Activated CD4-positive, alpha-beta T cell treated with anti-CD3 and anti-CD28 coated beads, Interleukin-2, amount 10 ng/mL, durations not matched to agents 7 days and 5 days (primary cell): ENCODE measurements at places on chromosomes 11 and 22.

DNA sequence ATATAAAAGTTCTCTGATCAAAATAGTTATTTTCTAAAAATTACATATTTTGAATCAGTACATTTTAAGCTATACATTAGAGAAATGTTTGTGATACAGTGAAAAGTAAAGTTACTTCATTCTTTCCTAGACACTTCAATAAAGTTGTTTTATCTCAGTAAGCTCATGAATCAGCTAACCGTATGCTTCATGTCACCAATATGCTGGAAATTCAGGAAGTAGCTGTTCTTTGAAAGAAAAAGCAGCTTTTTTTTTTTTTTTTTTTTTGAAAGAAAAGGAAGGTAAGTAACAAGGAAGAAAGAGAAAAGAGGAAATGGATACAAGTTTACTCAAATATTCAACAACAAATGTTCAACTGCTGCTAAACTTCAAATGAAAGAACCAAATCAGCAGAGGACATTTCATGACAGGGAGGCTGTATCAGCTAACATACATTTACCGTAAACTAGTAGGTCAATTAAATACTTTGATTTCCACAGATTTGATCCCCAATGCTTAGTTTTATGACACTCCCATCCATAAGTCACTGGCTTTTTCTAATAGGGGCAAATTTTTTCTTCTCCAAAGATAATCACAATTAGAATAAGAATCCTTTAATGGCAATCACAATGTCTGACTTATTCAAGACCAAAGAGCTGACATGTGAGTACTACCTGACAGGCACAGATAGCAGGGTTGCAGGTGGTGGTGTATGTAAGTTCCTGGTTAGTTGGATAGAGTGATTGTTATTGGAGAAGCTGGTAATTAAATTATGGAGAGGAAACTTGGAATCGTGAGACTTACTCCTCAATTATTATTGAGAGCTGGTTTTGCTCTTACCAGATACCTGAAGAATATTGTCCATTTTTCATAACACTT, 754 bp downstream of the OR52A1 start:
- no peaks in the 10 kb centered on the region for H3K27me3 ChIP-seq
- DNase-seq, result no peak
- no peak overlapping the region for H3K27ac ChIP-seq
- H3K36me3 ChIP-seq, result no peaks in the 10 kb centered on the region
- no peak overlapping the region for H3K4me3 ChIP-seq

DNA sequence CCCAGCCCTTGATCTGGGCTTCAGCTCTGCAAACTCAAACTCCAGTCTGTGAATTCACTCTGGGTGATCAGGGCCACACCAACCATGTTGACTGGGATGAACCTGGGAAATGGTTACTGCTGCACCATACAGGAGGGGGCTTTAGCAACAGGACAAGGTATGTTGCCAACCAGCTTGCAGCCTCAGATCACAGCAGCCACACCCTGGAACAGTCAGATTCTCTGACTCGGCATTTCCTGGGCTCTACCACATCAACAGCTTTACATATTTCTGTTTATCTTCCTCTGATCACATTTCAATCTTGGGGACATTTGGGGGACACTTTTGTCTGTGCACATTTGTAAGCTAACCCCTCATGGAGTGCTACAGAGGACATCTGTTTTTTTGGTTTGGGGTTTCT, 267.0 kb upstream of the NCAM1 start:
- H3K36me3 ChIP-seq, result no peaks in the 10 kb centered on the region
- no peak overlapping the region for H3K4me3 ChIP-seq
- DNase-seq, result no peak
- peaks cover under 1% of the 10 kb centered on the region for H3K27me3 ChIP-seq

DNA sequence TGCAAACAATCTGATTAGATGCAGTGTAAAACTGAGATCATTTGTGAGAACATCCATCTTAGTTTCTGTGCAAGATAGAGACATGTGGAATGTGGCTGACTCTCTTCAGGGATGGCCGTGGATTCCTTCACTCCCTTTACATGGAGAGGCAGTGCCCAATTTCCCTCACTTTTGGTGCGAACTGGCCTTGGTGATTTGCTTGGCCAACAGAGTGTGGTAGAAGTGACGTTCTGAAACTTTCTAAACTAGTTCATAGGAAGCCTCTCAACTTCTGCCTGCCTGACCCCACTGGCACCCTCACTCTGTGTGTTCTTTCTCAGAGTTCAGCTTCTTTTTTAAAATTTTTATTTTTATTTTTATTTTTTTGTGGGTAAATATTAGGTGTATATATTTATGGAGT, 9.9 kb upstream of the SYT13 start:
- H3K4me3 ChIP-seq, result no peak overlapping the region
- no peaks in the 10 kb centered on the region for H3K4me1 ChIP-seq
- no peak for DNase-seq
- H3K27ac ChIP-seq, result no peak overlapping the region
- H3K36me3 ChIP-seq, result no peaks in the 10 kb centered on the region

GRCh38 chr11:114846416-114846791, 168.1 kb downstream of the NXPE2 start:
- H3K4me3 ChIP-seq, result no peak overlapping the region
- no peak overlapping the region for H3K27ac ChIP-seq
- DNase-seq, result no peak
- H3K4me1 ChIP-seq, result peaks cover 5% of the 10 kb centered on the region
- H3K36me3 ChIP-seq, result no peaks in the 10 kb centered on the region
- peaks cover 3% of the 10 kb centered on the region for H3K27me3 ChIP-seq

DNA sequence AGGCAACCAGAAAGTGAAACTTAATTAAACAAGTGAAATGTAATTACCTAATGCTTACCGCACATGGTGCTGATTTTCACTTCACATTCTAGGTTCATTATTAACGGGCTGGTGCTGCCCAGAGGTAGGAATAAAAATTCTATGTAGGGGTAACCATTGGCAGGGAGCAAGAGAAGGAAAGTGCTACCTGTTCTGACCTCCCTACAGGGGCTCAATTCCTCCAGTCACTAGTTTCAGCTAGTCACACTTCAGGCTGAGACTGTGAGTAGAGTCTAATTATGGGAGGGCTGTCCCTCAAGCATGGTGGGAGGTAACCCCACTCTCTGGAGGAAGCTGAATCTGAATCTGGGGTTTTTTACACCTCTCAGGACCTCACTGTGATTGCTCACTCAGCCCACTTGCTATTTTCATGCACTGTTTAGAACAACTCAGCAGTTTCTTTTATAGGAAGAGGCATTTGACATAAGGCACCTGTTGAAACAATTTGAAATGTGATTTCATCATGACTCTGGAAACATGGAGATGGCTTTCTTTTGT, 75.4 kb downstream of the MAML2 start:
- peaks cover 77% of the 10 kb centered on the region for H3K4me1 ChIP-seq
- DNase-seq, result peak; percentile 11
- H3K4me3 ChIP-seq, result peak overlapping the region; percentile 53
- peaks cover 59% of the 10 kb centered on the region for H3K36me3 ChIP-seq

DNA sequence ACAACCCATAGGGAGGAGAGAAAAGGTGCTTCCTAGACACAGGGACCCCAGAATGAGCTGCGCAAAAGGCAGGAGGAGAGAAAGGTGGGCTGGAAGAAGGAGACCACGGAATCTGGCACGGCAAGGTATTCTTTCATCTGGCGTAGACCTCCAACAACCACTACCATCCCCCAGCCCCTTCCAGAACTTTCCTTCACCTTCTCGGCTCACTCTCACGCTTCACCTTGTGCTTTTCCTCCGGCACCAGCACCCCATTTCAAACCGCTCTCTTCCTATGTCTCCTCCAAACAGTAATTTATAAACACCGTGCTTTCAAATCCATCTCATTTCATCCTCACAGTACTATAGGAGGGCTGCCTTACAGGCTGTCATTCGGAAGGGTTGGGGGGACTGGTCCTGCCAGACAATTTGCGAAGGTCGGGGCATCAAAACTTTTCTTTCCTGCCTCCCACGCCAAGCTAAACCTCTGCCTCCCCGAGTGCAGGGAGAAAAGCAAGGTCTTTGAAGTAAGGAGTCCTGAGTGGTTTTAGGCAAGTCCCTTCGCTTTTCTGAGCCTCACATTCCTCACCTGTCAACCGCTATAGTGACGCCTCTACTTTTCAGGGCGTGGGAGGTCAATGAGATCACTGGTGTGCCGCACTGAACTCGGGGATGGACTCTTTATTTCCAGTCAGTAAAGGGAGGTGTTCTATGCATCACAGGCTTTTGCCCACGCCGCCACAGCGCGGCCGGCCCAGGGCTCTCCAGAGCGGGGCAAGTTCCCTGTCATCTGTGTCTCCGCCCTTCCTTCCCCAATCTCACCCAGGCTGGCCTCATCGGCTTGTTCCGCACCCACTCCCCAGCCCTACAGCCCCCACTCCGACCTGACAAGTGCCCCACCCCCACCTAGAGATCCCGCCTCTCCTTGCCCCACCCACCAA, 800 bp downstream of the KCTD21 start:
- H3K36me3 ChIP-seq, result peaks cover 21% of the 10 kb centered on the region
- DNase-seq, result no peak
- no peaks in the 10 kb centered on the region for H3K27me3 ChIP-seq
- peak overlapping the region; percentile 89 for H3K27ac ChIP-seq
- peaks cover 52% of the 10 kb centered on the region for H3K4me1 ChIP-seq

- peaks cover 5% of the 10 kb centered on the region for H3K36me3 ChIP-seq
- H3K27me3 ChIP-seq, result peaks cover 42% of the 10 kb centered on the region
- peak overlapping the region; percentile 45 for H3K4me3 ChIP-seq
- DNase-seq, result no peak
- H3K4me1 ChIP-seq, result peaks cover 12% of the 10 kb centered on the region
- peak overlapping the region; percentile 36 for H3K27ac ChIP-seq
Observed at GRCh38 chr11:370070-370941, 1.0 kb downstream of the B4GALNT4 start.

GRCh38 chr11:119417726-119418540, 5.0 kb downstream of the THY1 start:
- no peaks in the 10 kb centered on the region for H3K36me3 ChIP-seq
- H3K4me1 ChIP-seq, result peaks cover 12% of the 10 kb centered on the region

- no peak overlapping the region for H3K4me3 ChIP-seq
- peaks cover 32% of the 10 kb centered on the region for H3K4me1 ChIP-seq
- H3K36me3 ChIP-seq, result peaks cover 16% of the 10 kb centered on the region
- H3K27ac ChIP-seq, result no peak overlapping the region
- no peak for DNase-seq
- H3K27me3 ChIP-seq, result peaks cover 3% of the 10 kb centered on the region
Observed at GRCh38 chr11:134278356-134278755, 2.2 kb downstream of the GLB1L3 start.

DNA sequence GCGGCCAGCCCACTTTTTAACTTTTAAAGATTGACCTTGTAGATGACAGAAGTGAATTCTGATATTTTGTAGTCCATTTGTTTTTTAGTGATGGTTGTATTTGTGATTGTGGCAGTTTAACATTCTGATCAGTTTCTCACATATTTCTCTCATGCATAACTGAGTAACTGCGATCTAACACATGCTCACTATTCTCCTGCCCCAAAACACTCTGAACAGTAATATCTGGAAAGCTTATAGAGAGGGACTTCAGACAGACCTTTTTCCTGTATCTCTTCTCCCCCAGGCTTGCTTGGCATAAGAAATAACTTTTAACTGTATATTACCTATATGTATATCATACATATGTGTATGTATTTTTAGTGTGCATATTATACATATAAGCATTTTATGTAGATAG, 37.3 kb upstream of the MYO18B start:
- no peak overlapping the region for H3K27ac ChIP-seq
- peaks cover 70% of the 10 kb centered on the region for H3K4me1 ChIP-seq
- no peak for DNase-seq
- no peak overlapping the region for H3K4me3 ChIP-seq

GRCh38 chr11:44880511-44880910, 70.2 kb downstream of the TP53I11 start:
- no peak overlapping the region for H3K4me3 ChIP-seq
- no peaks in the 10 kb centered on the region for H3K27me3 ChIP-seq
- no peaks in the 10 kb centered on the region for H3K36me3 ChIP-seq
- no peak overlapping the region for H3K27ac ChIP-seq

DNA sequence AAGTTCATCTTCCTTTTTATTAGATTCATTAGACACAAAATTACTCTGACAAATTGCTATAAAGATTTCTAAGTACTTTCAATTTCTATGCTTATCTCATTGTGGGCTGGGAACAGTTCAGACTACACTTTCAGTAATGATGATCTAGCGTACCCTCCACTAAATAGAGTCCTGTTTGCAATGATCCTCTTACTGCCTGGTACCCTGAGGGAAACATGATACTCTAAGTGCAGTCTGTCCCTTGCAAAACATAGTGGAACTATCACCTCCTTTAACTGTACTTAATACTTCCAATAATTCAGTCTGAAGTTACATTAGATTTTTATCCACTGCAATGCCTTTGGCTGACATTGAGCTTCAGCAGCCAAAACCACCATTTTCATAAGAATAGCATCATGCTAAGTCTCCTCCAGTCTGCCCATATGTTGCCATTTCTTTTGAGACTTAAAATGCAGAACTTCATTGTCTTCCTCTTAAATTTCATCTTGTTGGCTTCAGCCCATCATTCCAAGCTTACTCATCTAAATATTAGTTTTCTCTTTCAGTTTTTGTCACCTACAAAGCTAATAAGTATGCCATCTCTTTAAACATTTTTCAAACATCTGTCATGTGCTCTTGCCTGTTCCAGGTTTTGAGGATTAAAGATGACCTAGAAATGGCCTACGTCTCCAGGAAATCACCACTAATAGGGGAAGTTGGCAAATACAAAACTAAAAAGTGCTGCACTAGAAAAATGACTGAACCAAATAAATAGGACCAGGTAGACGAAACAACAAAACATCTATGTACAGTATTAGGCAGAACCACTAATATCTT, 55.5 kb downstream of the PAK1 start:
- no peak for DNase-seq
- no peaks in the 10 kb centered on the region for H3K36me3 ChIP-seq
- peaks cover 3% of the 10 kb centered on the region for H3K4me1 ChIP-seq
- H3K4me3 ChIP-seq, result no peak overlapping the region
- H3K27me3 ChIP-seq, result peaks cover 2% of the 10 kb centered on the region

DNA sequence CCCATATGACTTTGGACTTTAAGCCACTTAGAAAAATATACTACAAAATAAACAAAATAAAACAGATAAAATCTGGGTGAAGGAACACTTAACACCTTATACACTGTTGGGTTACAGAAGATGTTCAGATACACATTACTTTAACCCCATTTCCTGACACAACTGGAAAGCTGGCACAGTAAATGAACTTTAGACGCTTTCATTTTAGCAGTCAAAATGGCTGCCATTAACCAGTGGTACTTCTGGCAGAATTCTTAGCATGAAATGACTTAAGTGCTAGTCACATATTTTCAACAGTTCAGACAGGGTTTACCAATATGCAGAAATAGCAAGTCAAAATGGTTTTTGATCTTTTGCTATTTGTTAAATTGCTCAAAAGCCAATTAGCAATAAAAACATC, 37.9 kb downstream of the PIK3C2A start:
- no peak overlapping the region for H3K4me3 ChIP-seq
- H3K27ac ChIP-seq, result no peak overlapping the region
- H3K36me3 ChIP-seq, result peaks cover 17% of the 10 kb centered on the region
- DNase-seq, result no peak
- H3K27me3 ChIP-seq, result no peaks in the 10 kb centered on the region
- H3K4me1 ChIP-seq, result peaks cover 5% of the 10 kb centered on the region

DNA sequence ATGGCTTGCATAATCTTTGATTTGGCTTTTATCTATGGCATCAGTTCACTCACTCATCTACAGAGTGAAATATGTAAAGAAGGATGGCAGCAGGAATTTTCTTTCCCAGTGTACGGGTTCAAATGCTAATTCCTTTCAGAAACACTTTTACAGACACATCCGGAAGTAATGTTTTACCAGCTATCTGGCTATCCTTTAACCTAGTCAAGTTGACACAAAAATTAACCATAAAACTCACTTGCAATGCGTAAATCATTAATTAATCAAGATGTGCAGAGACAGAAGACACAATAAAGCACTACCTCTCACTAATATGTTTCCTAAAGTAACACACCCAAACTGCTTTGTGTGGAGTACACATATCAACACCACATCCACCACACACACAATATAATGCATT, 378.9 kb upstream of the ANO3 start:
- H3K36me3 ChIP-seq, result no peaks in the 10 kb centered on the region
- no peaks in the 10 kb centered on the region for H3K27me3 ChIP-seq
- no peaks in the 10 kb centered on the region for H3K4me1 ChIP-seq
- H3K27ac ChIP-seq, result no peak overlapping the region
- no peak for DNase-seq
- H3K4me3 ChIP-seq, result no peak overlapping the region
